Activated naive CD4-positive, alpha-beta T cell treated with Interleukin-2 at 50 U/mL for 16 hours (primary cell): ENCODE measurements at places on chromosomes 5 and 9.

- DNase-seq = no peak
These were observed 3.8 kb upstream of the PRKAA1 start for GRCh38 chr5:40801771-40802562.

- no peak for DNase-seq
These were observed 16.8 kb downstream of the PRDM6 start for GRCh38 chr5:123105864-123106263.

- DNase-seq = no peak
These were observed 12.1 kb downstream of the TGFBI start for GRCh38 chr5:136040746-136041415.

- no peak for DNase-seq
These were observed 564.3 kb downstream of the ZNF608 start for GRCh38 chr5:124182133-124182532.

GRCh38 chr9:94950579-94951323 lies 224.3 kb downstream of the AOPEP start:
- no peak for DNase-seq

DNA sequence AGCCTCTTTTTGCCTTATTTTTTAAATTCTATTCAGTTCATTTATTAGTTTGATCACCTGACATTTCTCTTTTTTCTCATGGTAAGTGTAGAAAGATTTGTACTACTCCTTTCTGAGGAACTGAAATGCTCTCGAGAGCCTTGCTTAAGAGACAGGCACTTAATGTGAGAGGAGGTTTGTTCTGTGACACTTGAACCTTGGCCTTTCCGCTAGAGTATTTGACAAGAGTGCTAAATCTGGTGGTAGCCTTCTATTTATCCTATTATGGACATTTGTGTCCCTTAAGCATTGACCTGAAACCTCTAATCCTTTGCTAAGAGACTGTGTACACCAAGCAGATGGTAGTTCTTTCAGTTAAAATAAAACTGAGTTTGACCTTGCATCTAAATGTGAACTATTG lies 805.0 kb upstream of the PTPRD start:
- DNase-seq = no peak

DNA sequence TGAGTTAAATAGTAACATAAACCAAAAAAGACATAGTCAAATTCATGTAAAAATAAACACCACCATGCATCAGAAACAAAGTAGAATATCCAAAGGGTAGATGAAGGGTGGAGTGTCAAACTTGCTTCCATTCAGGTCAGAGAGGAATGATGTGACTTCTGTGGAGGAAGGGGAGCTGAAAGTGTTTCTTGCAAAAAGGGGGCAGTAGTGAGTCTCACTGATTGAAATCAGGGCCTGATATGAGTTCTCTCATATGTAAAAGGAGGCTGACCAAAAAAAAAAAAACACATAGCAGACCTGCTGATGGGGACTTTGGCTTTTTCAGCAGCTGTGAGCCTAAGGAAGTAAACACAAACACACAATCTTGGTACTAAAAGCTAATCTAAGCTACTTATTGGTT lies 38.8 kb upstream of the RGMB start:
- DNase-seq = no peak

DNA sequence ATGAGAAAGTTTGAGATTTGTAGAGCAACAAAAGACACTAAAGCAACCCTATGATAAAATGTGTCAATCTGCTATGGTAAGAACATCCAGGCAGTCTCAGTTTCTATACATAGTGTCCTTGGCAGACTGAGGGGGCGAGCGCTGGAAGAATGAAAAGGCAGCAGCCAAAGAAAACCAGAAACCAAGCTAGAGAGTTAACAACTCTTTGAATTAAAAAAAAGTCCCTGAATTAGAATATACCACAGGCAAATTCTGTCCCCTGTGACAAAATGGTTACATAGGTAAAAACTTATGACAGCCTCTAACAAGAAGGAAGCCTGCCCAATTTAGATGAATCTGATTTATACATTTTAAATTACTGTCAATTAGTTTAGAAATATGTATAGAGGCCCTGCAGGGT lies 106.7 kb downstream of the OXCT1 start:
- DNase-seq = no peak

DNA sequence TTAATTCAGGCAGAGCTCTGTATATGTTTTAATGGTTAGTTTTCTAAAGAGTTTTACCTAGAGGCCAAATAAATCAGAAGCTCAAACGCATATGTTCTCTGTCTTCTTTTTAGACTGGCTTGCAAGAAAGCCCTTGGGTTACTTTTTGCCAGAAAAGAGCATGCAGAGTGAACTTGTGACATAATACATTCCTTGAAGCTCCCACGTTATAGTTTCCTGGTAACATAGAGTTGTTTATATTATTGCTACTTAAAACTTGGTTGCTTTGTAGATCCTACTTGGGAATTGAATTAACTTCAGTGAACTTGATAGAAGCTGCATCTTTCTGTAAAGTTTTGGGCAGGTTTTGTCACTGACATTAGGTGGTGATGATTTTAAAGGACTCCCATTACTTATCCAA lies 102.9 kb downstream of the C9orf152 start:
- no peak for DNase-seq

DNA sequence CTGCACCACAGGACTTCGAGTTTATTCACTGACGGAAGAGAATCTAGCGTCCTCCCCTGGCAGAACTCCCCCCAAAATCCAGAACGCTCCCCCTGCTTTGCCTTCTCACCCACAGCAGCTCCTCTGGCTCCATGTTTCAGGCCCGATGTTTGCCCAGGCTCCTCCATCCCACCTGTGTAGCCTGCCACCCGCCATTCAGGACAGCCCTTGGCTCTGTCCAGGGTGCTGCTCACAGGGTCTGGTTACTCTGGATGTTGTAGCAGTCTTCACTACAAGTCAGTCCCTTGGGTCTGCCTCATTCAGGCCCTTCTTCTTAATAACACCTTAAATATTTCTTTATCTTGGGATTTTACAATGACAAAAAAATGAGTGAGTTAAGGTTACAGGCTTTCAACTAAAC lies 41.3 kb upstream of the SV2C start:
- DNase-seq = no peak

DNA sequence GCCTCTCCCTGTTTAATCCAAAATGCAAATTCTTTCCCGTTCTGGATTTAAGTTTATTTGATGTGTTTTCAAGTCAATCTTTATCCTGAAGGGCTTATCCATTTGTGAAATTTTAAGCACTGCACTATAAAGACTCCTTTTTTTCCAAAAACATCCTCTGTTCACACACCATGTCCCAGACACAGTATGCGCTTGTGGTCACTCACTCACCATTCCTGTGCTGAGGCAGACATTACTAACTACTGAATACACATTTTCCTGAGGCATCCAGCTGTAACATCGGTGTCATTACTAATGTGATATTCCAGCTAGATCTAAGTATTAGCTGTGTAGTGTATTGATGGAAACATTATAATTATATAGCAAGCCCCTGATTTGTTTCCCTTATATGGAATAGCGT lies 298.4 kb downstream of the KCTD16 start:
- no peak for DNase-seq

DNA sequence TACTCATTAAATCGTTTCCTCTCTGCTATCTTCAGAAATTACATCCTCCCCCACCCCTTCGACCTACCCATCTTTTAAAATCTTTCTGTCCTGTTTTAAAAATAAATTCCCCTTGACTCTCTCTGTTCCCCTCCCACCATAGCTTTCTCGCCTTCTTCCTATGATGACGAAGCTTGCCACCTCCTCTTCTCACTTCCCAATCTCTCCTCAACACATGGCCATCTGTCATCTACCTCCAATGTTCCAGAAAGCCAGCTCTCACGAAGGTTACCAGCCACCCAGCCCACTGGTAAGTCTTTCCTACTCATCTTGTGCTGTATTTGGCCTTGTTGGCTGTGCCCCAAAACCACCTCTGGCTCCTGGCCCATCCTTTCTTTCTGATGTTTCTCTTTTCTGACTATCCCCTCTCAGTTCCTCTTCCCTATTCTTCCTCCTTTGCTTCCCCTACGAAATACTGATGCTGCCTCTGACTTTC lies 346.3 kb downstream of the ENC1 start:
- DNase-seq = no peak

DNA sequence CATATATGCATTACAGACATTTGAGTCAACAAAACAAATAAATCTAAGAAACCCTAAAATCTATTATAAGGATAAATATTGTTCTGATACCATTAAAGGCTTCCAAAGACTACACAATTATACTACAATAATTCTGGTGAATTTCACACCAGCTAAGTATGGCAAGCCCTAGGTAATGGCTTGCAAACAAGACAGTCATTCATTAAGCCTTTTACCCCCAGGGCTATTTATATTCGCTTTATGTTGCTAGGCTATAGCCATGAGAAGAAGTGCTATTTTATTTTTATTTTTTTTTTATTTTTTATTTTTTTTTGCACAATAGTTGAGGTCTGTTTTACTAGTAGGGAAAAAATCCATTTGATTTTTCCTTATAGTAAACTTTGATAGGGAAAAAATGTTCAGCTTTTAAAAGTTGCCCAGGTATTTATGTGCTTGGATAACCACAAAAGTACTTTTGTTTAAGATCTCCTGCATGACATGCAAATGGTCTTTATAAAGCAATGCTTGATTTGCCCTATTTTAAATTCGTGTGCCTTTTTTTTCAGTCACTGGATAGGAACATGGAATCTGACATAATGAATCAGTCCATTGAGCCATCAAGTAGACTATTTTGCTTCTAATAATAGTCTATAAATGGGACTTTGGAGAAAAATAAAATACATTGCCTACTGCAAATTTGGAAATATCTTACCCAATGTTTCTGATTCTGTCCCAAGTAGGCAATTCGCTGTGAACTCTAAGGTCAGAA lies 946.3 kb upstream of the COX7C start:
- no peak for DNase-seq

GRCh38 chr9:134198791-134199190 lies 34.4 kb upstream of the RNU6ATAC start:
- DNase-seq = no peak

- no peak for DNase-seq
These were observed 88.7 kb downstream of the PIP5K1B start for GRCh38 chr9:68793605-68794343.

GRCh38 chr9:90893706-90894105 lies 92.1 kb downstream of the SYK start:
- DNase-seq = no peak

DNA sequence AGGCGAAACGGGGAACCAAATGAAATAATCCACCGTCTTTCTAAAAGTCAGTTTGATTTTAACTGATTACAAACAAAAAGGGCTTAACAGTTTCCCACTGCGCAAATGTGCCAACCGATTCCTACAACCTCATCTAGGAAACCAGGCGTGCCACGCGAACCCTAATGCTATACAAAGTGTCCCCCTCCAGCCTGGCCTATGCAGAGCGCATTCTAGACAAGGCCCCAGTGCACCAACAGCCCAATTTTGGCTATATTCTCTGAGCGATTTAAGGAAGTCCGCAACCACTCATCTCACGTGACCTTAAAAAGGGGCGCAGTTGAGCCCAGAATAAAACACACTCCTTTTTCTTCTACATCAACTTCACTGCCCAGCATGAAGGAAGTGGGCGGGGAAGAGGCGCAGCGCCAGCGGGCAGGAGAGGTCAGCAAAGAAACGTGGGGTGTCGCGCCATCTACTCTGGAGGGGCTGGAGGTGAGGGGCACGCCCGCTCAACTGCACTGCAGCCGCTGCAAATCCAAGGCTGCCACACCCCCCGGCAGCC lies 779 bp downstream of the FAM13B start:
- DNase-seq = no peak

DNA sequence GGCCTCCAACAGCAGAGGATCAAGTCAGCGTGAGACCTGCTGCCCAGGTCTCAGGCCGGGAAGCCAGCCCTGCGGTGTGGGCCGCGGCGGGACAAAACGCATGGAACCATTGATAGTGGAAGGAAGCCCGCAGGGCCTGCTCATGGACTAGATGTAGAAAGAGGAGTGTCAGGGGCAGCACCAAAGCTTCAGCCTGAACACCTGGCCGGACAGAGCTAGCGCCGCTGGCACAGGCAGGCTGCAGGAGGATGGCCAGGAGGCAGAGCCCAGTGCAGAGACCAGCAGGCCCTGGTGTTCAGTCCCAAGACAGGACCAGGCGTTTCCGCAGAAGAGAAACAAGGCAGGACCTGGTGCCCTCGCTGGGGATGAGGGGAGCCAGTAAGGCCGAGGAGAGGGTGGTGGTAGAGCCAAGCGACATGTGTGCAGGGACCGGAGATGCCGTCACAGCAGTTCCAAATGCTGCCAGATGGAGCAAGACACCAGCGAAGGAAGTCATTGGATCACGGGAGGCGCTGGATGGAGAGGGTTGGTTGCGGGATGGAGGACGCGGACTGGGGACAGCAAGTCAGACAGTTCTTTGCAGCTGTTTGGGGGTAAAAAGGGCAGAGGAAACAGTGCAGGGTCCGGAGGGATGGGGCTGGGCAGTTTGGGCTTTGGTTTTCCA lies 42.1 kb upstream of the OLFM1 start:
- DNase-seq = no peak

- no peak for DNase-seq
These were observed 409.4 kb upstream of the CTNND2 start for GRCh38 chr5:12313602-12314001.
